ENCODE measurements at places on chromosomes 3 and 15.

- DNase-seq: no peak
Measured at GRCh38 chr15:80176443-80176842, 23.6 kb downstream of the FAH start.

DNA sequence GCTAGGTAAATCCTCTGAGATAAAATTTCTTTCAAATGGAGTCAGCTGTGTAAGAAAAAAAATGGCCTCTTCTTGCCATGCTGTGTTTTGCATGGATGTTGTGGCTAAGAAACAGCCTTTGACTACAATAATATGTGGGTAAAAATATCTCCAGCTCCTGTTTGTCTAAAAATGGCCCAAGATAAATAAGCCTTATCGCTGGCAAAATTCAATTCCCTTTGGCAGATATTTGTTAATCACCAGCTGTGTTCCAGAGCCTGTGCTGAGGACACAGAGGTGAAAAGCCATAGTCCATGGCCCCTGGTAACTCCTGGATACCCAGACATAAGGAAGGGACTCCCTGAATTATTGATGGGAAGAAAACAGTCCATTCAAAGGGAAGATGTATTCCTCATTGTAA is 15.3 kb upstream of the RAMAC start:
- DNase-seq: no peak

GRCh38 chr3:15263926-15264325 is 57.9 kb downstream of the CAPN7 start:
- DNase-seq: no peak

DNA sequence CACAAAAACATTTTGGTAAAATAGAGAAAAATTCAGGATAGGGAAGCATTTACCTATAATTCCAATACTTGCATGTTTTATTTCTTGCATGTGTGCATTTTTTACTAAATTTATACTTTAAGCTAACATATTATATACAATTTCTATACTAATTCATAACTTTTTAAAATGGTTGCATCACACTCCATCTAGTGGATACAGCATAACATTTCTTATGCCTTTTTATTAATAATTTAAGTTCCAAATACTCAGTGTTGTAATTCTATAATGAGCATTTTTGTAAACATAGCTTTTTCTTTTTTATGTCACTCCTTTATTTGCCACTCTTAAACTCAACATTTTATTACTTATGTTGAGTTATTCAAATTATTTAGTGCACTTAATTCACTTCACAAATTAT is 477.7 kb downstream of the ZBBX start:
- no peak for DNase-seq

GRCh38 chr3:77491961-77492360 is 452.1 kb downstream of the ROBO2 start:
- no peak for DNase-seq
